H1 (cell line): ENCODE measurements at places on chromosomes 6 and 20. TPM values are rescaled to one million over a fixed set of nuclear protein-coding genes. Genes with fewer than 3 reads are reported as not detected.

GRCh38 chr6:49582529-49582928 lies 32.1 kb downstream of the C6orf141 start:
- H3K36me3 ChIP-seq, result no peaks in the 10 kb centered on the region
- H3K4me1 ChIP-seq, result no peaks in the 10 kb centered on the region
- H3K27ac ChIP-seq, result no peak overlapping the region
- DNase-seq, result no peak

GRCh38 chr6:36679043-36679833 lies 724 bp downstream of the CDKN1A start:
- no peaks in the 10 kb centered on the region; the same call in 1 of the 2 replicates for H3K36me3 ChIP-seq
- peak; percentile 75 for DNase-seq
- H3K4me3 ChIP-seq, result peak overlapping the region; percentile 55
- H3K4me1 ChIP-seq, result peaks cover 15% of the 10 kb centered on the region
- H3K27ac ChIP-seq, result no peak overlapping the region

The SEC23B gene
- total RNA-seq, result 61.2 and 62.8 TPM in 2 replicates

- no peak overlapping the region for H3K27ac ChIP-seq
- DNase-seq, result no peak
- no peaks in the 10 kb centered on the region for H3K36me3 ChIP-seq
Observed at GRCh38 chr6:168232989-168233874, 86.3 kb downstream of the DACT2 start.

- no peak overlapping the region for H3K27ac ChIP-seq
- H3K36me3 ChIP-seq, result no peaks in the 10 kb centered on the region
- DNase-seq, result no peak
- no peak overlapping the region for H3K4me3 ChIP-seq
- H3K27me3 ChIP-seq, result 0 out of 2 replicates have a peak, but pooled peaks cover 2% of the 10 kb centered on the region
Observed at GRCh38 chr20:61300709-61301108, 48.6 kb downstream of the CDH4 start.

DNA sequence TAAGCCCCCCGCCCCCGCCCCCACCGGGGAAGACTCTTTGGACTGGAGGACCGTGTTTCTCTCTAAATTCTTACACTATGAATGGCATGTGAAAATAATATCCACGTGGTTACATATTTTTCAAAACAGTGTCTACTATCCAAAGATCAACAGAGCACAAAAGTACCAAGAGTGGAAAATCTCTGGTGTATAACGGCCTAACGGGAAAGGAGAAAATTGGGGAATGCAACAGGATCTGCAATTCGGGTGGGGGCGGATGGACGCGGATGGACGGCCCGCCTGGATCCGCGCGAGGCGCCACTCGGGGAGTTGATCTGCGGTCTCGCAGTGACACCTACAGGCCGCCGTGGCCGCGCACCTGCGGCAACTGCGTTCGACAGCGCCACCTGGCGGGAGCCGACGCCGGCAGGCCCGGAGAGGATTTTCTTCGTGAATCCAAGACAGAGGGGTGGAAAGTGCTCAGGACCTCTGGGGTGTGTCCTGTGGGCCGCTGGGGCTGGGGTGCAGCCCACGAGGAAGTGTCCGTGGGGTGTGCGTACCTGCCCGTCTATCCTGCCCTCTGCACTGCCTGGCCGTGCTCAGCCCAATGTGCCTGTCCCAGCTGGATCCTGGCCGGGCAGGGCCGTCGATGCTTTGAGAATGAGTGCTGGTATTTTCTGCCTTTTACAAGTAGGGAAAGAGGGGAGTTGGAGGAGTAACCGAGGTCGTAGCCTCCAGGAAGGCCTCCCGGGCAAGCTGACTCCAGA lies 18.6 kb downstream of the ANKRD60 start:
- no peak overlapping the region for H3K27ac ChIP-seq
- H3K4me1 ChIP-seq, result no peaks in the 10 kb centered on the region
- DNase-seq, result peak; percentile 98
- H3K36me3 ChIP-seq, result no peaks in the 10 kb centered on the region
- no peaks in the 10 kb centered on the region for H3K27me3 ChIP-seq

The OLIG3 gene
- total RNA-seq, result 0.60 and 0.77 TPM in 2 replicates

DNA sequence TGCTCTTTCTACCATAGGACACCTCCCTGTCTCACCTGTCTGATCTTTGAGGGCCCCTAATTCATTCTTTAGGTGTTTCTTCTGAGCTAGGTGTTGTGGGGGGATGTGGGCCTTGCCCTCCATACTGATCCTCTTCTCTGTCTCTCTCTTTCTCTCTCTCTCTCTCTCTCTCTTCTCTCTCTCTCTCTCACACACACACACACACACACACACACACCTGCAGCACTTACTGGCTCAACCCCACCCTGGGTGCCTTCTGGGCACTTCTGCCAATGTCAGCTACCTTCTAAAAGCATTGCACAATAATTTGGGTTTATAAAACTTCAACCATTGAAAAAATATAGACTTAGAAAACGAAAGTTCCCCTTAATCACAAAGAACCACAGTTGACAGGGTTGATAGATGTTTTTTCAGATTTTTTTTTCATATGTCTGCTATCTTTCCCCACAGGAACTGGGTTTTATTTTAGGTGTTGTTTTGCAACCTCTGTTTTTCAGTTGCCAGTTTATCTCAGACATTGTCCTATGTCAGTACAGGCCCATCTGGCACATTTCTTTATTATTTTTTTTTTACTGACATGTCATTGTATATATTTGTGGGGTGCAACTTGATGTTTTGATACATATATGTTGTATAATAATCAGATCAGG lies 28.1 kb downstream of the PKIG start:
- H3K27me3 ChIP-seq, result no peaks in the 10 kb centered on the region
- no peaks in the 10 kb centered on the region for H3K36me3 ChIP-seq
- H3K4me3 ChIP-seq, result no peak overlapping the region
- H3K4me1 ChIP-seq, result peaks cover 3% of the 10 kb centered on the region
- no peak for DNase-seq
- no peak overlapping the region for H3K27ac ChIP-seq

- H3K27ac ChIP-seq, result no peak overlapping the region
- no peaks in the 10 kb centered on the region for H3K4me1 ChIP-seq
- H3K4me3 ChIP-seq, result no peak overlapping the region
- no peak for DNase-seq
- H3K27me3 ChIP-seq, result no peaks in the 10 kb centered on the region
Observed at GRCh38 chr20:45506398-45506797, 9.0 kb downstream of the SPINT3 start.

- H3K4me3 ChIP-seq, result no peak overlapping the region
- H3K27ac ChIP-seq, result peak overlapping the region; percentile 56
- H3K27me3 ChIP-seq, result 0 out of 2 replicates have a peak, but pooled peaks cover 2% of the 10 kb centered on the region
- no peak for DNase-seq
- H3K36me3 ChIP-seq, result no peaks in the 10 kb centered on the region
Observed at GRCh38 chr20:57212534-57213276, 53.7 kb downstream of the BMP7 start.

DNA sequence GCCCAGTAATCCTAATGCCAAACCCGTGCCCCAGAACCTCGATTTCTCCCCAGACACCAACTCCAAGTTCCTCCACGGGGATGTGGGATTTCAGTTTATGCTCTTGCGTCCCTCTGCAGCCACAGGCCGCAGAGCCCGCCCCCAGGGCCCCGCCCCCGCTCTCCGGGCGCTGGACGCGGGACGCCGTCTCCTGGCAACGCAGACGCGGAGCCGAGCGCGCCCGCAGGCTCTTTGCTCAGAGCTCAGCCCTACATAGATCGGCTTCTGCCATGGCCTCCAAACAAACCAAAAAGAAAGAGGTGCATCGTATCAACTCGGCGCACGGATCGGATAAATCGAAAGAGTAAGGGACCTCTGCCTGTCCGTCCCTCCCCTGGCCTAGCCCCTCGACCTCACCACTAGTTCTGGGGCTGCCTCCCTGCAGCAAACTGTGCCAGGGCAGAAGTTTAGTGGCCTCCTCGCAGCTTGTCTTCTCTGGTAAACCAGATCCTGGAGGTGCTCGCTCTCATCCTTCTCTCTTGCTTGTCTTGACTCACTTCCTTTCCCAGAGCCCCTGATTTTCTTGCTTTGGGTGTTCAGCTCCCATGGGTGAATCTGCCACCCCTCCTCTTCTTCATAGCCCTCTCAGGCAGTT lies at the start of gene ADGB:
Gene ADGB, plus strand, starts transcription at position 201 of the 634 bp plus-strand sequence. Its CDS starts 69 bp downstream, at position 270.
- H3K27ac ChIP-seq, result no peak within 1 kb of the TSS
- no peaks in the 10 kb centered on the region for H3K4me1 ChIP-seq
- peak; percentile 89 for DNase-seq
- H3K4me3 ChIP-seq, result peak within 1 kb of the TSS; percentile 47
- no peaks in the 10 kb centered on the region for H3K36me3 ChIP-seq
- no peaks in the 10 kb centered on the region for H3K27me3 ChIP-seq

The HNF4A gene
- total RNA-seq, result not detected in 2 replicates

The KLHDC3 gene
- 181 and 182 TPM in 2 replicates for total RNA-seq

The ZNF165 gene
- 9.3 and 10.2 TPM in 2 replicates for total RNA-seq

GRCh38 chr6:108872141-108872557 lies 23.9 kb downstream of the ARMC2 start:
- DNase-seq, result no peak
- no peak overlapping the region for H3K4me3 ChIP-seq
- no peaks in the 10 kb centered on the region for H3K36me3 ChIP-seq
- no peaks in the 10 kb centered on the region; the same call in none of the 2 replicates for H3K4me1 ChIP-seq
- no peaks in the 10 kb centered on the region for H3K27me3 ChIP-seq

DNA sequence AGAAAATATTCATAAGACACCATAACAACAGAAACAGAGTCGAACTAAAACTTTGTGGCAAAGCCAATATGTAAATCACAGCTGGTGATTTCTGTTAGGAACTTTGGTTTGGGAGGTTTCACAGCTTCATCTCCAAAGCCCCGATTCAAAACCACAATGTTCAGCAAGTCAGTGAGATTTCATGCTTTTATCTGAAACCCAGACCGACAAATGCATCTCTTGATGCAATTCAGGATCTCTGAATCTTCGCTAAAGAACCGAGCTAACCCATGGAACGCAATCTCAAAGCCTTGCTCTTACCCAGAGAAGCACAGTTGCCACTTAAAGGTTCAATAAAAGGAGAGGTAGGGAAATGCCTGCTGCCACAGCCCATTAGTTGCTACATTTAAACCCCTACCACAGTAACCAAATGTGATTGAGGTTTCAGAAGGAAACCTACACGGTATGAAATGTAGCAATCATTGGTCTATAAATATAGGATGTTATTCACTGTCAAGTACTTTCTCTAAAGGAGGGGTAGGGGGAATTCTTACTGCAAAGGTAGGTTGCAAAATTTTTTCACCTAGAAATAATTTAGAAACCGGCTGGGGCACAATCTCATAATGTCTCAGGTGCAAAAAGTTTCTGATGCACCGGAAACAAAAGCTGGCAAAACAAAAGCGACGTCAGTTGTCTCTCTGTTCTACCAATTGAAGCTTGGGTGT lies 381.0 kb upstream of the ARID1B start:
- no peaks in the 10 kb centered on the region for H3K27me3 ChIP-seq
- H3K27ac ChIP-seq, result no peak overlapping the region
- H3K4me3 ChIP-seq, result no peak overlapping the region
- peaks cover 5% of the 10 kb centered on the region for H3K4me1 ChIP-seq
- H3K36me3 ChIP-seq, result no peaks in the 10 kb centered on the region

GRCh38 chr20:10076126-10077080 lies 41.6 kb downstream of the ANKEF1 start:
- no peak for DNase-seq
- H3K27ac ChIP-seq, result no peak overlapping the region
- no peak overlapping the region for H3K4me3 ChIP-seq
- H3K4me1 ChIP-seq, result no peaks in the 10 kb centered on the region
- no peaks in the 10 kb centered on the region for H3K27me3 ChIP-seq

DNA sequence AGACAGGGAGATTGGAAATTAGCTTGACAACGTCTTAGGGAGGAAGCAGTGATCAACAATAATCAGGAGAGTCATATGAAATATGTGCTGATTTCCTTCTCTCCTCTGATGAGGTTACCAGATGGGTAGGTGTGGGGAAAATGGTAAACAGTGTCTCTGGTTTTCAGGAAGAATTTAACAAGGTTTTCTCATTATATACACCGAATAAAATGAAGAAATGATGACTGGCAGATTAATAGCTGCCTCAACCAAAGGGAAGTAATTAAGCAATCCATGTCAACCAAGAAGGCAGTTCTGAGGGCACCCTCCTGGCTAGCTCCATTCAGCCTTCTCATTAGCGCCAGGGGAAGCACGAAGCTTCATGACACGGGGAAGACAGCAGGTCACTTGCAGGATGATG lies 12.7 kb upstream of the RAMACL start:
- peaks cover 4% of the 10 kb centered on the region for H3K4me1 ChIP-seq
- H3K27me3 ChIP-seq, result no peaks in the 10 kb centered on the region
- H3K27ac ChIP-seq, result no peak overlapping the region
- DNase-seq, result no peak

DNA sequence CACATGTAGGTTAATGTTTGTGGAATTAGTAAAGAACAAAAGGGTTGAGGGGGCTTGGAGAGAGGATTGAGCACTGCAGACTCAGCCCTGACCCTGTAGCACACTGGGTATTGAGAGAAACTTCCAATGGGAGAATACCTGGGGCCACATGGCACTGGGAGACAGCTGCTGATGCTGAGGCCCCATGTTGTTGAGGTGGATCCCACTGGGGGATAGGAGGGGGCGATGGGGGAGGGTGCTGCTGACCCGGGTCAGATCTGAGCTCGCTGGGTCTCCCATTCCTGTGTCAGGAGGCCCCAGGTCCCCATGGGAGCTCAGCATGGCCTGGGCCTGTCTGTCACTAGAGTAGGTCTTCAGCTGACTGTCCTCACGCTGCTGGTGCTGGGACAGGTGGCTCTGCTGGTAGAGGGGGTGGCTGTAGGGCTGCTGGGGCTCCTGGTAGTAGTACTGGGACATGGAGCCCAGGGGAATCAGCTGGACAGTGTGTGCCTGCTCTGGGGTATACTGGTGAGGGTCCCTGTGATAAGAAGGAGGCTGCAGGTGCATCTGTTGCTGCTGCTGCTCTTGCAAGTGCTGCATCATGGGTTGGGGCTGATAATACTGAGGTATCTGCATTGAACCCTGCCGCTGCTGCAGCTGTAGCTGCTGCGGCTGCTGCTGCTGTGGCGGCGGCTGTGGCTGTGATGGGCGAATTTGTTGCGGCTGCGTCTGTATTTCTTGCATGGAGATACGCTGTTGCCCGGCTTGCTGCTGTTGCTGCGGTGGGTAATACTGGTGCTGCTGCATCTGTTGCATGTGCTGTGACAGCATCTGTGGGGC lies 50.6 kb upstream of the MRPS10 start:
- peaks cover 2% of the 10 kb centered on the region for H3K4me1 ChIP-seq
- no peaks in the 10 kb centered on the region for H3K27me3 ChIP-seq
- DNase-seq, result no peak
- no peak overlapping the region for H3K27ac ChIP-seq
- H3K36me3 ChIP-seq, result no peaks in the 10 kb centered on the region; the same call in 1 of the 2 replicates
- no peak overlapping the region for H3K4me3 ChIP-seq

- H3K27ac ChIP-seq, result no peak overlapping the region
- H3K27me3 ChIP-seq, result no peaks in the 10 kb centered on the region
- H3K36me3 ChIP-seq, result no peaks in the 10 kb centered on the region
- no peak for DNase-seq
Observed at GRCh38 chr20:45834797-45835161, 1.2 kb downstream of the SNX21 start.

The SLC12A5 gene
- total RNA-seq, result 5.9 and 7.3 TPM in 2 replicates
